GM23248 (cell line): ENCODE measurements at places on chromosomes 13 and 19.

DNA sequence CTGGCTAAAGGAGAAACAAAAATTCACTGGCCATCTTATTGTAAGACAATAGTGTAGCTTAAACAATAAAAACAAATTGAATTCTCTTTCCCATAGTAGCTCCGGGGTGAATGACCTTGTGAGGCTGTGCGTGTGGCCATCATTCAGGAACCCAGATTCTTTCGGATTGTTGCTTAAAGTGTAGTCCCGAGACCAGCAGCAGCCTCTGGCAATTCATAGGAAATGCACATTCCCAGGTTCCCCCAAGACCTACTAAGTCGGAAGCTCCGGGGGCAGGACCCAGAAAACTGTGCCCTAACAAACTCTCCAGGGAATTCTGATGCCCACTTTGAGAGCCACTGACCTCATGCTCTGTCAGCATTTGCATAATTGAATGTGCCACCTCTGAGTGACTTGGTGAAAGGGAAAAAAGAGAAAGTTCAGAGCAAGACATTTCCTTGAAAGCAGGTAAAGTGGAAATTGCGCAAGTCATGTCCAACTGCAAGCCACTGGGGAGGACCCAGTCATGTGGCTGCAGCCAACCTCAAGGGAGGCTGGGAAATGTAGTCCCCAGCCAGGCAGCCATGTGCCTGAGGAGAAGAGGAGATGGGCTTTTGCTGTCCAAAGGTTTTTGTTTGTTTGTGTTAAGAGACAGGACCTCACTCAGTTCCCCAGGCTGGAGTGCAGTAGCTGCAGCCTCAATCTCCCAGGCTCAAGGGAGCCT lies 50.7 kb upstream of the PNMA8B start:
- DNase-seq, result peak; percentile 55

- DNase-seq, result no peak
Measured at GRCh38 chr13:36807616-36808015, 11.4 kb upstream of the RFXAP start.

DNA sequence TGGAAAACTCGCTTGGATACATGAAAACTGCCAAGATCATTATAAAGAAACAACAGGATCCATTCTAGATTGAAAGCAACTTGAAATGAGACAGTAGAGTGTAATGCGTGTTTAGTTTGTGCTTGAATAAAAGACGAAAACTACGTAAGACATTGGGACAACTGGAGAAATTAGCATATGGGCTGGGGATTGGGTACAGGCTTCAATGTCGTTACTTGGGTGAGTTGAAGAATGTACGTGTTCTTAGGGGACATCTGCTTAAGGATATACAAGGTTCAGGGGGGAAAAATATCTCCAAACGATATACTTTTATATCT lies 471 bp upstream of the ERVK3-1 start:
- DNase-seq, result no peak

DNA sequence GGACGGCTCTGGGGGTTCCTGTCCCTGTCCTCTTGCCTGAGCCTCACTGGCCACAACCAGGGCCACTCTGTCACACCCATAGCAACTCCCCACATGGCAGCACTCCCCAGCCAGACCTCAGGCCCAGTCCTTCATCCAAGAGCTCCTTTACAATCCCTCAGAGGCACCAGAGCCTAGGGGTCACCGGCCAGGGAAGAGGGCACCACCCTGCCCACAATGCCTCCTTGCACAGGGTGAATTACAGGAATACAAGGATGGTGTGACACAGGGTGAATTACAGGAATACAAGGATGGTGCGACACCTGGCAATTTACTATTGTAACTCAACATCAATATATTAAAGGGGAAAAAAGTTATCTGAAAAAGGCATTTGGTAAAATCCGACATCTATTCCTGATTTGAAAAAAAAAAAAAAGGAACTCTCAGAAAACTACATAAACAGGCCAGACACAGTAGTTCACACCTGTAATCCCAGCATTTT lies 16.5 kb downstream of the MIER2 start:
- peak; percentile 30 for DNase-seq

DNA sequence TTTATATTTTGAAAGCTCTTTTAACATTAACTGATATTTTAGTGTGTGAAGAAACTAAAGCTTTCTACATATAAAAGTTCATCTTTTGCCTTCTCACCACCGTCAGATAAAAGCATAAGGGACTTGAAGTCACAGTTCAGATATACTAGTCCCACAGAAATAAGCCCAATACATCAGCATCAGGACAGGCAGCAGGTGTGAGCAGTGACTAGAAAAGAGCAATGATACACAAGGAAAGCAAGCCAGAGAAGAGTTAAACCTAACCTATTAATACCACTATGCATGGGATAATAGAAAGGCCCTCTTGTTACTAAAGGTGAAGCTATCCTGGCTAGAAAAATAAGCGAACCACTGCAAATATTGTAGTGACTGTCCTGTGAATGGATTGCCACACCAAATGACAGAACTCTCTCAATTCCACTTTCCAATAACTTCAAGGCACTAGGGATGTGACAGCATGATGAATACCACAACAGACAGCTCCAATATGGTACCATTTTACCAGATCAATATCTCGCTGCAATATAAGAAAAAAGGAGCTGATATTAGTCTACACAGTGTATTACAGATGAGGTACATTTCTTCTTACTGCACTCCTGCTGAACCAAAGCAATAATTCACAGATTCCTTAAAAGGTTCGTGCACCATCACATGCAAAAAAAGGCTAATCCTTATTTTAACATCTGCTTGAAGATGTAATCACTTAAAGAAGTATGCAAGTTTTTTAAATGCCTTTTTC lies 114.1 kb downstream of the DACH1 start:
- no peak for DNase-seq

GRCh38 chr13:111211789-111212516 lies 96.8 kb downstream of the ARHGEF7 start:
- DNase-seq, result no peak

DNA sequence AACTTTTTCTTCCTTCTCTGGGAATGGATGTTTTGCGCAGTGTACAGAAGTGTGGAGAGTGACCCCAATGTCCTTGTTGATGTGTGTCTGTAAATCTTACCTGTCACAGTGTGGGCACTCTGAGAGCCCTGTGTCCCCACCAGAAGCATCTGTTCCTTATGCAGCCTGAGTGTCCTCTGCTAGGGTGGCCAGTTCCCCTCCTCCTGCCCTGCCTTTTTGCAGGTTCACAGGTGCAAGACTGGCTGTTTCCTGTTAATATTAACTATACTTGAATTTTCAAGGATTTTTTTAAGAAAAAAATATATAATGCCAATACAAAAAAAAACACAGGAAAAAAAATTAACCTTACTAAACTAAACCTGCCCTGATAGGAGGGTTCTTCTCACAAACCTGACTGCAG lies 12.0 kb upstream of the GRAMD1A start:
- DNase-seq, result no peak

GRCh38 chr13:44876782-44877324 lies 112.4 kb downstream of the NUFIP1 start:
- DNase-seq, result no peak

- no peak for DNase-seq
Measured at GRCh38 chr19:50191216-50191615, 12.2 kb upstream of the MYH14 start.
